ENCODE measurements at places on chromosomes 2 and 18.

DNA sequence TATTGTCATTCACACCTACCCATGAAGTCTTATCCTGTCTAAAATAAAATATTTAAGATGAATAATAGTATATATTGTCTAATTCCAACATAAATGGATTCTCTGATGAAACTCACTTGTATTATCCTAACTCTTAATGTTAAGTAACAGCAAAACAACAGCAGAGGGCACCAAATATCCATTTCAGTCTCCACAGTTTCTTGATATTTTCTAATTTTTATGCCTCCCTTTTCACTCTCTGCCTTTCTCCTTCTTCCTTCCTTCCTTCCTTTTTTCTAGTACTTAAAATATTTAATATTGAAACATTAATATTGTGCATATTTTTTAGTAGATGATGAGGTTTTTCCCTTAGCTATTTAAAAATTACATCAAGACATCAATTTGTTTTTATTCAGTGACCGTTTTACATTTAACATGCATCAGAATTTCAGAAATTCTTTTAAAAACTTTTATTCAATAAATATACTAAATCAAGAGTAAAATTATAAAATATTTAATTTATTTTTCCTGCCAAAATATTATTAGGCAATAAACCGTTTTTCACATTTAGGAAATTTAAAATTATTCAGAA, 97.6 kb downstream of the WDR7 start:
- no peak for DNase-seq

- peak; percentile 32 for DNase-seq
Observed at GRCh38 chr2:235206980-235207579, 255.3 kb downstream of the SH3BP4 start.

DNA sequence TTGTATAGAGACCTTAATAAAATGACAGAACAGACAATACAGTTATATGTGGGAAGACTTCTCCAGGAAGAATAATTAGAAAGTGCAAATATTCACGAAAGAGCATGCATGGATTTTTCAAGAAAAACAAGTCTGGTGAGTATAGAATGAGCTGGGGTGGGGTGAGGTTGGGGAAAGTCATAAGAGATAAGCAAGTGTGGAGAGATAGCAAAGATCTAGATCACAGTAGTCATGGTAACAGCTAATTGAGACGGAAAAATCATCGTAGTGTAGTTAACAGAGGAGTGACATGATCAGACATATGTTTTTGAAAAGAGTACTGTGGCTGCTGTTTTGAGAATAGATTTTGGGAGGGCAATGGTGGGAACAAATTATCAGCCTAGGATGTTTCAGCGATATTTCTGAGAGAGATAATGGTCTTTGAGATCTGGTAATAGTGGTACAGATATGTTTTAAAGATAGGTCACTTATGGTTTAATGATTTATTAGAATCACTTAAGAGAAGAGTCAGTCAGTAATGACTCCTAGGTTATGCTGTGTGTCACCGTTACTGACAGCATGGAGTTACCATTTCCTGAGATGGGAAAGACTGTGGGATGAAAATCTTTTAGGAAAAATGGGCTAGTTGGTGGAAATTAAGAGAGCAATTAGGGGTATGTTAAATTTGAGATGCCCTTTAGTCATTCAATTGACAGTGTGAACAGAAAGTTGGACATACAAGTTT, 248.5 kb upstream of the SLC8A1 start:
- no peak for DNase-seq

DNA sequence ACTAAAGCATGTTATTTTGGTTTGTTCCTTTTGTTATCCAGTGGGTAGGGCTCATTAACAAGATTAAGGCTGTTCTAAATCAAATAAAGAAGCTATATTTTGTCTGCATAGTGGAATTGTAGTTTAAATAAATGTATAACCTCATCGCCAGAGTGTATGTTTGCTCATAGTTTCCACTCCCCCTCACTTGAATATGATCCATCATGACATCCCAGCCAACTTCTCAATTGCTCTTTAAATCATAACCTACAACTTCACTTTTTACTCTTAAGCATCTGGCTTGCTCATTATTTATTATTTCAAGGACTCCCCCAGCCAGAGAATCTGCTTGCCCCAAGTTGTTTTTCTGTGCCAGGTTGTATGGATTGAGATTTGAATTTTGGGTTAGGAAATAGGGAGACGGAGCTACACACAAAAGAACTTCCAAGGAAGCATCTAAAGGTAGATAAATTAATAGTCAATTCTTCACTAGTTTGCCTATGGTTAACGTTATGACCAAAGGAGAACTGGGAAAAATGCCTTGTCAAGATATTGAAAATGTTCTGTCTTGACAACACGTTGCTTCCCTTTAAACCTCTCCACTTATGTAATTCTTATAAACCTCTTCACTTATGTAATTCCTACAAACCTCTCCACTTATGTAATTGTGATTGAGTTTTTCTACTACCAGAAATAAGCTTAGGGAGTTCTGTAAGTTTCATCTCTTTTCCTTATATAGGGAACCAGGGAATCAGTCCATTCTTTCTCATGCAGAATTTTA, 55.4 kb upstream of the UPP2 start:
- no peak for DNase-seq

GRCh38 chr18:44893966-44894365, 213.3 kb downstream of the SETBP1 start:
- no peak for DNase-seq

DNA sequence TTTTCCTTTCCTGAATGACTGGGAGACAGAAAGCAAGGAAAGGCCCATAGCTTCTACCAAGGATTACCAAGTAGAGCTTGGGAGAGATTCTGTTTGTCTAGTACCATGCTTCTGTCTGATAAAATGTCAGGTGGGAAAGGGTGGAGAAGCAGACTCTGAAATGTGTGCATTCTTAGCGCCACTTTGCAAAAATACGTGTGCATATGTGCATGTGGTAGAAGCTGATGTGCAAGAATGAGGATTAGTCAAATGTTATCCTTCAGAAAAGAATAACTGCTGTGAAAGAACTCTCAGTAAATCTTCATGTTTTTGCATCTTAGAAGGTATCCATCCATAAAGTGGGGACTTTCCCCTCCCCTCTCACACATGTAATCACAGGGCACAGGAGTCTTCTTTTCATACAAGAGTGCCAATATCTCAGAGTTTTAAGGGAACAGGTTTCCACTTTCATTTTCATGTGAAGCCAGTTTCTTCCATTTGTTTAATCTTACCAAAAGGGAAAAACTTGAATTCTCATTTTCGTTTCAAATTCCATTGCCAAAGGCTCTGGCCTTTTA, 15.4 kb upstream of the DGKD start:
- no peak for DNase-seq

GRCh38 chr2:74199275-74199701, 873 bp downstream of the MTHFD2 start:
- no peak for DNase-seq

GRCh38 chr2:20514596-20515269, 67.9 kb downstream of the RHOB start:
- DNase-seq = no peak

DNA sequence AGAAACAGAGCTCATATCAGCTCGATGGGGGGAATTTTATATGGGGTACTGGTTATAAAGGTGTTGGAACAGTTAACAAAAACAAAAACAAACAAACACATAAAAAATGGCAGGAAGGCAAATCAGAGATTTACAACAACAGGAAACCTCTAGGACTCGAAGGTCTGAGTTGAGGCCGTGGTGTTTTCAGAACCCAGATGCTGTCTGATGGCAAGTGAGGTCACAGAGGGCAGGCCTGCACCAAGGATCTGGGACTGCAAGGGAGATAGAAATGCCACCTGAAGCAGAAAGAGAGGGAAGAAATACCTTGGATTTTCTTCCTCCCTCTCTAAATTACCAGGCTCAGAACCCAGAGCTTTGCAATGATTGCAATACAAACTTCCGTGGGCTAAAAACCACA, 429.5 kb downstream of the ZNF521 start:
- no peak for DNase-seq

- DNase-seq = peak; percentile 49
Observed at GRCh38 chr18:42107691-42108450, 152.8 kb downstream of the PIK3C3 start.

- DNase-seq = no peak
Observed at GRCh38 chr2:7703048-7703447, 785.8 kb downstream of the RNF144A start.

DNA sequence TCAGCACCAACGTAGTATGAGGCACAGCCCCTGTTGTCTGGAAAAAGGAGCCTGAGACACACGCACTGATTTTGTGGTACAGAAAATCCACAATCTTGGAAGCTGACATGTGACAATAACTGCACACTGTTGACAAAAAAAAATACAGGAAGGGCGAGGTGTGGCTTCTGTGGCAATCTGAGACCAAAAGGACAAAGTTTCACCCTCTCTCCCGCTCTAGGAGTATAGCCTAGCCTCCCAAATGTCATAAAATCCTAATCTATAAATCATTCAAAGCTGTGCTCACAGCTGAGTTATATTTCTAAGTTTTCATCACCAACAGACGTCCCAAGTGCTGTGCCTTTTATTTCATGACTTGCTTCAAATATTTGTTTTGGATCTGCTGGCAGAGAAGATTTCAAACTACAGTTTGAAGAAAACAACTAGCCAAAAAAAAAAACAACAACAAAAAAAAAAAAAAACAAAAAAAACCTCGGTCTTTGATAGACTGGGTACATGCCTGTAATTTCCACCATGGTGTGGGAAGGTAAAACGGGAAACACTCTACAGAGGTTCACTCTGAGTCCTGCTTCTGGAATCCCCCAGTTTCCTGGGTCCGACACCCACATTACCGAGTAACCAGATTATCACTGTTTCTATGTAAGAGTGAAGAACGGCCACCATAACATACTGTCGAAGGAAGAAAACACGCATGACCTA, 61.0 kb downstream of the C2orf76 start:
- no peak for DNase-seq

- DNase-seq = no peak
Observed at GRCh38 chr18:78726326-78727056, 253.1 kb upstream of the SALL3 start.

GRCh38 chr2:213559053-213559452, 274.8 kb downstream of the SPAG16 start:
- DNase-seq = no peak

DNA sequence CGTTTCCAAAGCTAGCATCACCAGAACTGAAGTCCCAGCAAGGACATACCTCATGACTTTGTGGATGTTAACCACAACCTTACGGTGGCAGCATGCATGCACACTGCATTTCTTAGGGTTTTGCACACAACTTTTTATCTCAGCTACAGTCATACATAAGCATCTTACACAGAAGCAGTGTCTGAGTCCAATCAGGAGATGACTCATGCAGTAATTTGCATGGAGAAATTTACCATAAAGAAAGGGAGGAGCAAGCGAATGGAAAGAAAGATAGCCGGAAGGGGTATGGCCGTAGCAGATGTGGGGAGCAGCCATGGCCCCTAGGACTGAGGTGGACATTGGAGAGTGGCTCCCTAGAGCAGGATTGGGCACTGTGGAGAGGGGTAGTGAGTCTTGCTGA, 522.5 kb downstream of the GALR1 start:
- no peak for DNase-seq

All from ecto neural progenitor cell (in vitro differentiated cells).